ENCODE measurements at places on chromosomes 5 and 9.

DNA sequence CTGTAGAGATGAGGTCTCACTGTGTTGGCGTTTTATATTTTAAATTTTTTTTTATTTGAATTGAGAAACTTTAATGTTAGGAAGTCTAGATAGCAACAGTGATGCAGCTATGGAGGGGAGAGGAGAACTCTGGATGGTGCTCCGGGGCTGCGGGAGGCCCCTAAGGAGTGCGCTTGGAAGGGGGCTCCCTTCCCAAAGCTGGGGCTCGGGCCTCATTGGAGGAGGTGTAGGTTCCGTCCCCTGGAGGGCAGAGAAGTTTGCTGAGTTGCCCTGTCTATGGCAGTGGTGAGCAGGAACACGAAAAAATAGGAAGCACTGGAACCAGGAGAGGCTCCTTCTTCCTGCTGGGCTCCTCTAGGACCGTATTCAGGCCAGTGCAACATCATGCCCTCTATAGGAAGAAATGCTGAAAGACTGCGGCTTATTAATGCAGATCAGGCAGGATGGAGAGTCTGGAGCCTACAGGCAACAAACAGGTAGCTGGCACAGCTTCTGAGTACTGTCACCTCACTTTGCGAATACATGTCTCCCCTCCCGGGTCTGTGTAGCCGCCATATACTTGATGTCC, 16.1 kb downstream of the AHRR start:
- no peak for DNase-seq

GRCh38 chr9:137504432-137504777, 45.3 kb upstream of the NSMF start:
- no peak for DNase-seq

GRCh38 chr9:129676975-129677374, 11.5 kb downstream of the PRRX2 start:
- DNase-seq, result no peak

DNA sequence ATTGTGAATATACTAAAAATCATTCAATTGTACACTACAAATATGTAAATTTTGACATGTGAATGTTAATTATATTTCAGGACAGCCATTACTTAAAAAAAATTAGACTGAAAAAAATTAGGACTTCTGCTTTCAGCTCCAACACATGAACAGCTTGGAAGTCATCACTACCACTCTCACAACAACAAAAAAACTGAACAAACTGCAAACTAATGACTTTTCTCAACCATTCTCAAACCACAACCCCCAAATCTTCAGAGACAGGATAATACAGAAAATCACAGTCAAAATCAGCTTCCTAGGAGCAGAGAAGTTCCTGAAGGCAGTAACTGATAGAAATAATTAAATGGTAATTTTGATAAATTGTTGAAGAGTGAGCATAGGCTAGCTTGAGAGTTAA, 686.4 kb downstream of the TLE1 start:
- DNase-seq, result no peak

- peak; percentile 81 for DNase-seq
Observed at GRCh38 chr5:169803077-169803981, 166.3 kb downstream of the DOCK2 start.

DNA sequence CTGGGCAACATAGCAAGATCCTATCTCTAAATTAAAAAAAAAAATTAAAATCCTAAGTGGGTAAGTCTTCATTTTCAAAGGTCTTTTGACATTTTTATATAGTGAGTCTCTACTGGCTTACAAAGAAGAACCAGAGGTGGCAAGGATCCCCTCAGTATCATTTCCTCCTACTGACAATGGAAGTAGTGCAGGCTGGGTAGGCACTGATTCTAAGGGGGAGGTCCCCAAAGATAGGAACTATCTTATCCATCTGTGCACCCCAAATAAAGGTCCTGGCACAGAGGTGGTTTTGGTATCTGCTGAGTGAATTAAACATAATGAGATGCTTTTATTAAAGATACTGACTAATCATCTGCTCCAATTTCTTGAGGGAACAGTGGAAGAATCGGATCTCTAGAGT, 4.2 kb downstream of the FAM193B start:
- no peak for DNase-seq

DNA sequence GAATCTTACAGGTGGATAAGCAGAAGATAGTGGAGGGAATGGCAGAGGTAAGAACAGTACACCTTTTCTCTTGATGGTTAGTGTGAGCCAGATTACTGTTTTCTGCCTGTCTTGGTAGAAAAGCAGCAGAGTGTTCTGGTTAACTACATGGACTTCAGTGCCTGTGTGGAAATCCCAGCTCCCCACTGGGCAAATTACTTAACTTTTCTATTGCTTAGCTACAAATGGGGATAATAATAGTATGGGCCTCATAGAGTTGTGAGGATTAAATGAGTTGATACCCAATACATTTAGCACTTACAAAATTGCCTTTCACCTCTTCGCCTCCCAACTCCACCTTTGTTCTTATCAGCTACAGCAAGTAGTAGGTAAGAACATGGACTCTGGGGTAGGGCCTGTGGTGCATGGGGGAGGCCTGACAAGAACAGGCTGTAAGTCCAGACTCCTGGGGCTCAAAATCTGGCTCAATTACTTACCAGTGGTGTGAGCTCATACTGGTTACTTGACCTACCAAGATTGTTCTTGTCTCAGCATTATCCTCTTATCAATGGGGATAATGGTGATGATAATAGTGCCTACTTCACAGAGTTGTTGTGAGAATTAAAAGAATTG, 125.1 kb downstream of the LIFR start:
- no peak for DNase-seq

GRCh38 chr5:169581580-169582227, 1.9 kb upstream of the SPDL1 start:
- peak; percentile 59 for DNase-seq

DNA sequence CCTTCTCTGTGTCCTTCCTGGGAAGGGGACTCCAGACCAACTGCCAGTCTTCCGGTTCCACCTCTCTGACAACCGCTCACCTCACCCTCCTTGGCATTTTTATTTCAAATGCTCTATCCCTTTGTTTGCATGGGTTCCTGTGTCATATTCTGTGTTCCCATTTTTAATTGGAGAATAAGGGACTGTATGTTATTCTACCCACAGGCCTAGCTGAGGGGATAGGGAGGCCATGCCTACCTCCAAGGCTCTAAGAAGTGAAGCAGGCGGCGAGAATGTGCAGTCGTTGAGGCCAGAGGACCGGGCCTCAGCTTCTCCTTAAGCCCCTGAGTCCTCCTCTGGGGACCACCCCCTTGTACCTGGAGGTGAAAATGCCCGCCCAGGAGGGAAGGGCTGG, 936 bp upstream of the WDR5 start:
- peak; percentile 18 for DNase-seq

DNA sequence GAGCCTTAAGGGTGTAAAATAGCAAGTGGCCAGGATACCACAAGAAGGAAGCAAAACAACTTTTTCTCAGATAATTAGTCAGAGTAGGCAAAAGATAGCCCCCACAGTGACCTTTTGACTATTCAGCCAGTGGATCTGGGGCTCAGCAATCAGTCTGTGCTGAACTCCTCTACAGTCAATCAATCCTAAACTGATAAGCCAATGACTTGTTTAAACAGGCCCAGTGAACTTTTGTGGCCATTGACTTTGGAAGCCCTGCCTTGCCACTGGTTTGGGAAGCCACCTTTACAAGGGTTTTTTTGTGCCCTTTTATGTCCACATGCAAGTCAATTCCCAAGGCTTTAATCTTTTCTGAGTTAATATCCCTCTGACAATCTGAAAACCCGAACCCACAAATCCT, 1565.0 kb upstream of the WWC1 start:
- DNase-seq, result no peak

DNA sequence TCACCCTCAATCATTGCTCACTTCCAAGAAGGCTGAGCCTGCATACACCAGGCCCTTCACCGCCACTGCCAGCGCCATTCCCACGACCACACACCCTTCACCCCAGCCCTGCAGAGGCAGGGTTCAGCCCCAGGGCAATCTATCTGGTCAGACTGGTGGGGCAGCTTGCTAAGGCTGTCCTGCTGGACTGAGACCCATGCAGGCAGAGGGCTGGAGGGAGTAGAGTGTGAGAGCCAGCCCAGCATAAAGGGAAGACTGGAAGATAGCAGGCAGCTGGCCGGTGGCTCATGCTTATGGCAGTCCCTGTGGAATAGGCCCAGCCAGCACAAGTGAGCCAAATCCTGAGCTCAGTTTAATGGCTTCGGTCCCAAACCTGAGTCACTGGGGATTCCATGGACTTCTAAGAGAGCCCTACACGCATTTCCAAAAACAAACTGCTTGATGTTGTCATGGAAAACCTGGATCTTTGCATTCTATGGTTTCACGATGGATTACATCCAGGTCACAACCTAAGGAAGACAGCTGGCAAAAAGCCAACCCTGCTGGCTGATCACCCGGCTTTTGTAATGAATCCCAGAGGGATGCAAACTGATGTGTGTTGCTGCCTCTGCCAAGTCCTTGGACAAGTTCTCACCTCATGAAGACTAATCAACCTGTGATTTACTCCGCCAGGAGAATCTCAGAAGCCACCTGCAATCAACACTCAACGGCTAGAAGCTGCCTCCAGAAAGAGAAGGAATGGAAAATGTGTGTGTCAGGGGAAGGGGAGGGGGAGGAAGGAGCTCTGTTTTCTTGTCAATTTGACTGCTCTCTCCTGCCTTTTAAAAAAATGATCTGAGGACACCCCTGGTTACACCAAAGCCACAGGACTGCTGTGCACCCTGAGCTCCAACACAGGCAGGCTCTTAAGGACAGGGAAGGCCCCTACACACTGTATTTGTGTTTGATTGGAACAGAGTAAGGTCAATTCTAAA, 143.6 kb downstream of the LHFPL2 start:
- DNase-seq, result peak; percentile 93

- no peak for DNase-seq
Observed at GRCh38 chr9:72537011-72537545, 15.7 kb downstream of the TMC1 start.

- no peak for DNase-seq
Observed at GRCh38 chr5:149264439-149265067, 7.1 kb upstream of the AFAP1L1 start.

DNA sequence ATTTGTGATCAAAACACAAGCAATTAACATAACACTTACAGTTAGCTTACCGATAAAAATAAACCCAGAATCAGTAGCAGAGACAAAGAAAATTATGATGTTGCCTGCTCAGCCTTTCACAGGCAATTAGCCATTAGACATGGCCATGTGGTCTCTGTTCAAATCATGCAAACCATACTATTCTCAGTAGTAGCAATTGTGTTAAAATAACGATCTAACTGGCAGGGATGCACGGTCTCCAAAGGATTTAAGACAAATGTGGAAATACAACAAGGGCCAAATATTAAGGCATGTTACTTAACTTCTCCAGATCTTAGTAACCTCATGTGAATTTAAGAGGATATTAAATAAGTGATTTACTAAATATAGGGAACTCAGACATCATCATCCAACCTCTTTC, 59.5 kb downstream of the PTBP3 start:
- no peak for DNase-seq

GRCh38 chr9:134553996-134554372, 87.6 kb upstream of the COL5A1 start:
- DNase-seq, result no peak

DNA sequence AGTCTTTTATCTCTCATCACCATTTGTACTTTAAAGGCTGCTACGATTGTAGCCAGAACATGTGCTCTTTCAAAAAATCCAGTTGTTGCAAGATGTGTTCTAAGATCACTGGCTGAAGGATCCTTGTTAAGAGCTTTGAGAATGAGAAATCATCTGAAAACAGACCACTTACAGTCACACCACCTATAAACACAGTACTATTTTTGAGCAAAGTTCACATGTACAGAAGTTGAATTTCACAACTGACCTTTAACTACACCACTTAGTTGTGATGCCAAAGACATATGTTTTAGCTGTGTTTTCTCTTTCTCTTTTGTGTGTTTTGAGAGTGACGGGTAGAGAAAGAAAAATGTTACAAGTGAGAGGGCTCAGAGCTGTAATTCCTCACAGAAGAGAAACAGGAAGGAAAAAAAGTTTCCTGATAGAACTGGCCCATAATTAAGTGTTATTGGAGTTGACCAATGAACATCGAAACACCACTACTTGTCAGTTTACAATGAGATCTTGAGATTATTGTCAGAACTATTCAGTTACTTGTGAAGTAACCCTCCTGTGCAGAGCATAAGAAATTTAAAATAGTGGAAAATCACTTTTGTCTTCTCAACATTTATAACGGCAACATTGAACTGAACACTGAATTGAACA, 245.4 kb downstream of the MLLT3 start:
- DNase-seq, result no peak

DNA sequence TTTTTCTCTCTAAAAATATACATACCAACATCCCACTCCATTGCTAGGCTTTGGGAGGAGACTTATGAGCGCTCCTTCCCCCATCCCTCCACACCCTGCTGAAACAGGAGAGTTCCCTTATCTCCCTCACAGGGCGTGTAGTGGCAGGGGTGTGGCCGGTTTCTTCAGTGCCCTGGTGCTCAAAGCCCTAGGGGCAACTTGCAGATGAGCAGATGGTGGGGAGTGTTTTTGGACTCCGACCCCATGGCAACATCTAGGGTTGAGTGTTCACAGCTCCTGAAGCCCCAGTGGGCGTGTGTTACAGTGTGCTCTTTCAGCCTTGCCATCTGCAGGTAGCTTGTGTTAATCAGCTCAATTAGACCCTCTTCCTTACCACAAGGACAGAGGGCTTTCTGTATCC, 409.5 kb downstream of the MAT2B start:
- DNase-seq, result no peak

GRCh38 chr5:132300577-132301343, 6.6 kb downstream of the SLC22A4 start:
- DNase-seq, result no peak

DNA sequence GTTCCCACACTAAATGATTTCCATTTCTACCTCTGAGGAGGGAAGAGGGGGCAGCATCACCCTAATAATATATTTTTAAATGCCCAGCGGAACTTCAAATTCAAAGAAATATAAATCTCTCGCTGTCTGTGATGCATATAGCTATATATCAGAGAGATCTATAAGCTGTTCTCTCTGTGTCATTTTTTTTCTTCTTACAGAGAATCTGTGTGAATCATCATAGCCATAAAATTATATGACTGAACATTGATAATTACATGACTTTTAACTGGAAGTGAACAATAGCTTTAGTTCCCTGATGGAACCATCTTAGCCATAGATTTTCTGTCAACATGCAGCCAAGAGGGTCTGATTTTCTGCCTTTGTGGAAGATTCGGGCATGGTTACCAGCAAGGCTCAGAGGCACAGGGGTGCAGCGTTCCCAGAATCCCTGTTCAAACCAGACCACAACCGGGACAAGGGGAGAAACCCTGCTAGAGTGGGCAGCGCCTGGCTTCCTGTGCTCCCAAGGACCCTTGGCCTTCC, 93.7 kb upstream of the OSMR start:
- DNase-seq, result no peak

DNA sequence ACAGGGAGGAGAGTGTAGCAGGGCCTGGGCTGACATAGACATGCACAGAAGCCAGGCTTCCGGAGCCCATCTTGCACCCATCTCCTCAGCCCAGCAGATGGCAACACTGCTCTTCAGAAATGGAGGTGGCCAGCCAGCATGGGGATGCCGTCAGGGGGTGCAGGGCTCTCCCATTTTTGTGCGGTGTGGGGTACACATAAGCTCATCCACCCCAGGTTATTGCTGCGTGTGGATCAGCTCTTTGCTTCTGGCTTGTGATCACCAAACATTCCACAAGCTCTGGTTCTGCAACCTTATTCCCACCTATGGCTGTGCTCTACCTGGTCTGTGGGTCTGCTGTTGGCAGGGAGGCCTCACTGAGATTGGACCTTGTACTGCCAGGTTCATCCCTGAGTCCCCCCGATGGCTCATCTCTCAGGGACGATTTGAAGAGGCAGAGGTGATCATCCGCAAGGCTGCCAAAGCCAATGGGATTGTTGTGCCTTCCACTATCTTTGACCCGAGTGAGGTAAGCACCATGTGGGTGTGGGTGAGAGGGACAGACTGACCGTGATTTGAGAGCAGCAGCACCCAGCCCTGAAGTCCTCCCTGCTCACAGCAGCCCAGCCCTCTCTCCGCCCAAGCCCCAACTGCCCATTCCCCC, 17.3 kb downstream of the SLC22A5 start:
- peak; percentile 82 for DNase-seq
